Cardiac muscle cell (in vitro differentiated cells and primary cell): ENCODE measurements at places on chromosomes 3 and 15. TPM values are rescaled to one million over a fixed set of nuclear protein-coding genes. Genes with fewer than 3 reads are reported as not detected.

- no peak for DNase-seq
Observed at GRCh38 chr3:32612547-32612946, 41.9 kb upstream of the DYNC1LI1 start.

- no peak for DNase-seq
Observed at GRCh38 chr3:126799099-126799498, 95.1 kb downstream of the CHCHD6 start.

DNA sequence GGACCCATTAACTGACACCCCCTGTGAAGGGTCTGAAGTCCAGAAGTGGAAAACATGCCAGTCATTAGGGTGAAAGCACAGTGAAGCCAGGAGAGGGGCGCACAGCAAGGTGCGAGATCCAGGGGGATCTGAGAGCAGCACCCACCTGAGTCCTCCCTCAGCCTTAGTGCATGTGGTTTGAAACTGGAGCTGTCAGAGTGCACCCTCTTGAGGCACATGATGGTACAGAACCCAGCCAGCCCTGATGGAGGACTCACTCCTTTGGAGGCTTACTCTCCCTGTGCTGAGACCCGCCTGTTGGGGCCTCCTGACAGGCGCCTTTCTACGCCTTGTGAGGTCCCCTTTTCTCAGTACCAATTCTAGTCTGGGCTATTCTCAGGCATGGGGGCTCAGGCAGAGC is 77.8 kb downstream of the IL20RB start:
- DNase-seq, result peak; percentile 29

- no peak for DNase-seq
Observed at GRCh38 chr3:110774496-110775265, 296.9 kb upstream of the NECTIN3 start.

GRCh38 chr15:63210151-63211091 is 21.0 kb downstream of the RAB8B start:
- DNase-seq, result no peak

GRCh38 chr3:86938416-86939105 is 52.4 kb downstream of the VGLL3 start:
- no peak for DNase-seq

DNA sequence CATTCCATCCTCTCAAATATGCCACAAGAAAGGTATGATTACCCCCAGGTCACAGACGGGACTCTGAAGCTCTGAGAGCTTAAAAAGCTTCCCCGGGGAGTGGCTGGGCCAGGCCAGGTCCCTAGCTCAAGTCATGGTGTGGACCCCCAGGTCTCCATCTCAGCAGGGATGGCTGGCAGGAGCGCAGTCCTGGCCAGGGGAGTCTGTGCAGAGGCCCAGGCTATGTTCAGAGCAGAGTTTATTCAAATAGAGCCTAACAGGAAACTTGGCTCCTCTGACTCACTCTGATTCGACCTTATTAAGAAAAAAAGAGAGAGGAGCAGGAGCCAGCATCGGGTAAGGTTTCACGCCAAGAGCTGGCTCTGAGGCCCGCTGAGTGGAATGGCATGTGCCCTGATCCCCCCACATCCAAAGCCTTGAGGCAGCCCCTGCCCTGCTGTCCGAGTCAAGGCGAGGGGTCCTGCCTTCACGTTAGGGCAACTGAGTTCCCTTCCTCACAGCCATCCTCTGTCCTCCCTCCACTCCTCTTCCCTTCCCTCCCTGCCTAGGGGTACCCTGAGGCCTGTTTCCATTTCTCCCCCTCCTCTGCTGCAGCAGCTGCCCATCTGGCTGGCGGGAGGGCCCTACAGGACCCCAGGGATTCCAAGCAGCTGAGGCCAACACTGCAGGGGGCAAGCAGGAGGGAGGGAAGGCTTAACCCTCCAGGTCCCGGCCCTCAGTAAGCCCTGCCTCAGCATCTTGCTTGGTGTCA is 1.9 kb upstream of the LOXL1 start:
- no peak for DNase-seq

GRCh38 chr3:114624571-114625181 is 330.8 kb downstream of the TIGIT start:
- DNase-seq, result peak; percentile 97

DNA sequence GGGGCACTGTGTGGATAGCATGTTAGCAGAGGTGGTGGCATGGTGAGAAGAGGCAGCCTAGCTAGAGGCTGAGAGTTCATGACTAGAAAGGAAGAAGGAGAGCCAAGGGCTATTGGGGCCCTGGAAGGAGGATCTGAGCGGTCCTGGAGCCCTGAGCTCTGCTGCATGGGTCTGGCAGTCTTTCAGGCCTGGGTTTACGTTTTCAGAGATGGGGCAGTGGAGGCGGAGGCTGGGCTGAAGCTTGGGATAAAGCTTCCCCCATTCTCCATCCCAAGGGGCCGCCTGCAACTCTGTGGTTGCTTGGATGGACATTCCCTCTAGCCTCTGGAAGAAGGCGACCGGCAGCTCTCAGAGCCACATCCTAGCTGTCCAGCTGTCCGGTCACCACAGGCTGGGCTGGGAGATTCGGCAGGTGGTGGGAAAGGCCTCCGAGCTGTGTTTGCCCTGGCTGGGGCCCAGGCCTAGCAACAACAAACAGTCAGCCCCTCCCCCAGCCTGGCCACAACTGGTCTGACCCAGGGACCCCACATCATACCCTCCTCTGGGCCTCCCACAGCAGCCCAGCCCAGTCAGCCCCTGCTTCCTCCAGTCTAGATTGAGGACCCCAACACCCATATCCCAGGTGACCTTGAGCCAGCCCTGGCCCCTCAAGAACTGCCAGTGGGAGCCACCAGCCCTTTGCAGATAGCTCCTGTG is 1.8 kb upstream of the SLC38A3 start:
- DNase-seq, result no peak

- DNase-seq, result peak; percentile 8
Observed at GRCh38 chr3:114878114-114878839, 268.8 kb downstream of the ZBTB20 start.

- no peak for DNase-seq
Observed at GRCh38 chr15:38905632-38906031, 341.0 kb upstream of the RASGRP1 start.

DNA sequence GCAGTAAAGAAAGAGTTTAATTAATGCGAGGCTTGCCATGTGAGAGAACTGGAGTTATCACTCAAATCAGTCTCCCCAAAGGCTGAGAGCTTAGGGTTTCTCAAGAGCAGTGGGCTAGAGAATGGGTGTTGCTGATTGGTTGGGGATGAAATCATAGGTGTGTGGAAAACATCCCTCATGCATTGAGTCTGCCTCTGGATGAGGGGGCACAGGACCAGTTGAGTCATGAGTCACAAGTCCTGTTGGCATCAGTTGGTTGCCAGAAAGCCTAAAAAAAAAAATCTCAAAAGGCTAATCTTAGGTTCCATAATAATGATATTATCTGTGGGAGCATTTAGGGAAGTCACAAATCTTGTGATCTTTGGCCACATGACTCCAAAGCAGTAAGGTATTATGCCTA is 800.3 kb downstream of the TUSC7 start:
- no peak for DNase-seq

DNA sequence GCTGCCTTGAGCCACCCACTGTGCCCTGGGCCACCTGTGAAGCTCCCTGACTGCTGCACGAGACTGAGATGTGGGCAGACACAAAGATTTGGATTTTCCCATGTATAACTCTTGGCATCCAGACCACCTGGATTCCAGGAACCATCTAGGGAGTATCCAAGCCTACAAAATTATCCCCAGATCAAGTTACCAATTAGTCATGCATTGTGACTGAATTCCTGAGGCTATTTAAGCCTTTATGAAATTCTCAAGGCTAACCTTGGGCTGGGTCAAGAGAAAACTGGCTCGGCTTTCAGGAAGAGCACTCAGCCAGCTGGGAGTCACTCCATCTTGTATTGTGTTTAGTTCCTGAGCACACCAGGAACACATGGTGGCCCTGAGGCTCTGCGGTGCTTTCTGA is 13.3 kb upstream of the ATP13A5 start:
- DNase-seq, result no peak

GRCh38 chr3:33074217-33075067 is 22.5 kb downstream of the GLB1 start:
- peak; percentile 81 for DNase-seq

GRCh38 chr15:98151096-98151495 is 190.6 kb downstream of the ARRDC4 start:
- no peak for DNase-seq

GRCh38 chr3:23067116-23067515 is 136.0 kb upstream of the UBE2E2 start:
- DNase-seq, result no peak

- no peak for DNase-seq
Observed at GRCh38 chr15:38229705-38230310, 22.8 kb upstream of the SPRED1 start.

DNA sequence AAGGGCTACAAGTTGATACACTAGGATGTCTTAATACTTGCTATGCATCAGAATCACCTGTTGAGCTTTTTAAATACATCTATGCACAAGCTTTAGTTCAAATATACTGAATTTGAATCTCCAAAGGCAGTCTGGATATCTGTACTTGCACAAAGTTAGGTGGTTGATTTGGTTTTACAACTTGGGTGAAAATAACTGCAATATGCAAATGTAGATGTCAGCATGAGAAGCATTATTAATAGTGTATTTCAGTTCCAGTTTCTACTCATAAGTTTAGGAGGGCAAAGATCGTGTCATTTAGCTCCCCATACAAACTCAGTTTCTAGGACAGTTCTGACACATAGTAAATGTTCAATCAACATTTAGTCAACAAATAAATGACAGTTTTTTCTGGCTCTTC is 25.6 kb downstream of the IQCB1 start:
- no peak for DNase-seq

GRCh38 chr3:3240986-3241385 is 61.5 kb upstream of the CRBN start:
- no peak for DNase-seq

GRCh38 chr15:51267051-51267702 is 71.2 kb downstream of the CYP19A1 start:
- DNase-seq, result peak; percentile 38

DNA sequence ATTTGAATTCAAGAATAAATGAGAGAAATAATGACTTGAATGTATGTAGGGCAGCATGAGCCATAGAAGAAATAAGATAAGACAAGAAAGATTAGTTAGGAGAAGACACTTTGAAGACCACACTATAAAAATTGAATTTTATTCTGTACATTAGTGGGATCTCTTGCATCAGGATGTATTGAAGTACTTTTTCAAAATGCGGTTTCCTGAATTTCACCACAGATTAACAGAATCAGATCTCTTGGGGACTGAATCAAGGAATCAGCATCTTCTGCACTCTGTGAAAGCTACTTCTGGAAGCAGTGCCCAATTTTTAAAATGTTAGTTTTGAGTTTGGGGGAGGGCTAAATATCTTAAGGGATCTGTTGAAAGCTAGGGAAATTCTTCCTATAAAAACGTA is 763.9 kb upstream of the GOLIM4 start:
- DNase-seq, result no peak

DNA sequence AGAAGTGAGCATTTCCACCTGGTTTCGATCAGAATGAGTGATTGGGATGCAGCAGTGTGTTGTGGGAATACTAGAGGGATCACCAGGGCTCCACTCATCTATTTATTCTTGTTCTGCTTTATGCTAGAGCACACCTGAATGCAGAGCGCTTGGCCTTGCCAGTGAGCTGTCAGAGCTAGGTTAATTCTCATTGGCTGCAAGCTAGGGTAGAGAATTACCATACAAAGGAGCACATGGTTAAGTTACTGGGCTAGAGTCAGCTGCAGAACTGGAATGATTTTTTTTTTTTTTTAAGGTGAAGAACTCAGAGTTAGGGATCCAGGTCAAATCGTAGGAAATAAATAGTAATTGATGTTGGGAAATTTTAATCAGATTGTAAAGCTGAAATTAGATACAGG is 8.8 kb downstream of the EIF2AK4 start:
- DNase-seq, result no peak

DNA sequence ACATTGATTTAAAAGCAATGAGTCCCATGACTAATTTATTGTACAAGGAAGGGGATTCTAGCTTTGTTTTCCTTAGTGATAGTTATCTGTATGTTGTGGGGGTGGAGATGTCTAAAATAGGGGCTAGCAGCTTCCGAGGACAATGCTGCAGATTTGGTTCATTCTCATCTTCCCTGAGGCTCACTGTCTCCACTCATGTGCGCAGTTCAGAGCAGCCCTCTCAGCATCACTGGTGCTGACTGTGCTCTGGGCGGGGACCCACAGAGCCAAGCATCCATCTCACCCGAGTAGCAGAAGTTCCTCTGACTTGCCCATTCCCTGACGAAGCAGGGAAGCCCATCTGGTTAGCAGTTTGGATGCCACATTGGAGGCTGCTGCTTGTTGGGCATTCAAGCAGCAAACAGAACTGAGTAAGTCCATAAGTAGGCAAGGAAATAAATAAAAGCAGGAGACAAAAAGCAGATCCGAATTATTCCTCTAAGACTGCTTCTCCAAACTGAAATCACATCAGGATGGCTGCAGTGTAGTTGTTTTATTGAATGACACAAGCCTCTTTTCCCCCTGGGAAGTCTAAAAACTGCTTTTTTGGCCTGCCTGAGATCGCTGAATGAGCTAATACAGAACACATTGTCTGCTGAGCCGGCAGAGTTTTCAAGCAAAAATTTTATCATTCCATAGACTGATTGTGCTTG is 27.5 kb downstream of the RARB start:
- peak; percentile 59 for DNase-seq

- DNase-seq, result peak; percentile 65
Observed at GRCh38 chr3:45137656-45138181, 8.5 kb downstream of the CDCP1 start.

Gene LHFPL4
- 0.14 and 0.24 TPM in 2 replicates for polyA plus RNA-seq

Gene SKOR1
- 0.24 TPM in 1 of 2 replicates, not detected in the other for polyA plus RNA-seq

Gene PLSCR2
- not detected in 2 replicates for polyA plus RNA-seq

Gene DNAH1
- polyA plus RNA-seq, result 0.81 and 1.4 TPM in 2 replicates

Gene CALML4
- 1.1 and 1.4 TPM in 2 replicates for polyA plus RNA-seq

Gene ZNF621
- polyA plus RNA-seq, result 6.9 and 12.9 TPM in 2 replicates

Gene TMC3
- 0.20 TPM in 2 replicates for polyA plus RNA-seq

Gene CDCP1
- polyA plus RNA-seq, result 0.24 TPM in 1 of 2 replicates, not detected in the other

Gene TTLL13
- 0.39 TPM in 1 of 2 replicates, not detected in the other for polyA plus RNA-seq

Gene ATP13A4
- 1.0 TPM in 1 of 2 replicates, not detected in the other for polyA plus RNA-seq

Gene CDC25A
- polyA plus RNA-seq, result 10.0 and 12.8 TPM in 2 replicates

Gene EIF4E3
- polyA plus RNA-seq, result 10.5 and 10.8 TPM in 2 replicates

Gene CCR8
- polyA plus RNA-seq, result not detected in 2 replicates

Gene TNFAIP8L3
- polyA plus RNA-seq, result 0.60 TPM in 1 of 2 replicates, not detected in the other

Gene NME9
- 2.9 and 4.9 TPM in 2 replicates for polyA plus RNA-seq

Gene IGF1R
- polyA plus RNA-seq, result 9.5 and 13.5 TPM in 2 replicates

Gene HCLS1
- polyA plus RNA-seq, result 0.11 and 0.39 TPM in 2 replicates

Gene ABHD17C
- 6.0 and 12.9 TPM in 2 replicates for polyA plus RNA-seq
